Stimulated activated CD4-positive, alpha-beta T cell treated with anti-CD3 and anti-CD28 coated beads, Interleukin-1b, Interleukin-23, amount 100 ng/mL, for 1 hour (primary cell): ENCODE measurements at places on chromosomes 1 and 21.

DNA sequence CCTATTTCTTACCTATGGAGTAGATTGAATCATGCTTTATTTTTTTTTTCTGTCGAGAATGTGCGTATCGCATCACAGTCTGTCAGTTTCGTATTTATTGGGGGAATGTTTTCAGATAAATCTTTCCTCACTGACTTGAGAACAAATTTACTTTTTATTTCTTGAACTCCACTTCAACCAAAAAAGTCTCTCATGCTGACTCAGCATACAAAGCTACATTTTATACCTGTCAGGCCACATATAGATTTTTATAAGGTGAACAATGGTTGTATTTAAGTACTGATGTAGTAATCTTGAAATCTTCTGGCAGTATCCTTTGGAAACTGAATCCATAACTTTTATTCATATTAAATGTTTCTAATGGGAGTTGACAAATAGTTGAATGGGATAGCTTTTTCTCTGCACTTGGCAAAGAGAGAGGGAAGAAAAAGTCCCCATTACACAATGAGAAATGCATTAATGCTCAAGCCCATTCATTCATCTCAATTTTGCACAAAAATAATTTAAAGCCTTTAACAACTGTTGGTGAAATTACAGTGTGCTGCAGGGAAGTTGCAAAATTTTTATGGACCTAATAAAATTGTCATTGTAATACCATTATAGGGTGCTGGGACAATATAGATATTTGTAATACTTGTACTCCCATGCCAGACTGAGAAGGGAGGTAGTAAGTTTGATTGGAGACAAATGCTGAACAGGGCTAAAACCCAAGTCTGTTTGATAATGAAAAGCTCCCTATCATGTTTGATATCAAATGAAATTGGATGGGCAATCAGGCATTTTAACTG, 367.6 kb downstream of the HLX start:
- DNase-seq = no peak

GRCh38 chr1:153566414-153567371, 1.0 kb upstream of the S100A2 start:
- peak; percentile 68 for DNase-seq

DNA sequence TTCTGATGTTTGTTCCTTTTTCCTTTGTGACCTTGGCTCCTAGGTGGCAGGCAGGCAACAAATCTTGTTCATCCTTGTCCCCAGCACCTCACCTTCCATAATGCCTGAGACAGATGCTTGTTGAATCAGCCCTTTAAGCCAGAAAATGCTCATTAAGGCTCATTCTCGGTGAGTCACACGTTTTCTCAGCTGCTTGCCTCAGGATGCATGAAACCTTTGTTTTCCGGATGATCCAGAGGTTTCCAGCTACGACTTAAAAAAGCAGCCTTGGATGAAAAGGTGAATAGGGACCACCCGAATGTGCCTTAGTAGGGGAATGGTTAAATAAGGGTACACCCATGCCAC, 4.6 kb upstream of the ATP13A2 start:
- no peak for DNase-seq

DNA sequence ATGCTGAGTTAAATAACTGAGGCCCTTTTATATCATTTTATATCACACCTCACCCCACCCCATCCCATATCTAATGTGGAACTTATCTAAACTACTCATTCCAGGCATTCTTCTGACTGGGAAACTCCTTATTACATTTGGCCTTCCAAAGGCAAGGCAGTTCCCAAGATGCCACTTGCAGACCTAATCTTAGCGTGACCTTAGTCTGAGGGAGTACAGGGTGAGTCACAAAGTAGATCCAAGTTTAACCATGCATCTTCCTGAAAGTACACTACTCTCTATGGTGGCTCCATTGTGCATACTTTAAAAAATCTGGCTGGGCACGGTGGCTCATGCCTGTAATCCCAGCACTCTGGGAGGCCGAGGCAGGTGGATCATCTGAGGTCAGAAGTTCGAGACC, 353.6 kb upstream of the C1orf87 start:
- DNase-seq = no peak

- DNase-seq = no peak
Observed at GRCh38 chr1:61190618-61191432, 108.5 kb downstream of the NFIA start.

- no peak for DNase-seq
Observed at GRCh38 chr1:111648806-111649205, 29.2 kb downstream of the RAP1A start.

DNA sequence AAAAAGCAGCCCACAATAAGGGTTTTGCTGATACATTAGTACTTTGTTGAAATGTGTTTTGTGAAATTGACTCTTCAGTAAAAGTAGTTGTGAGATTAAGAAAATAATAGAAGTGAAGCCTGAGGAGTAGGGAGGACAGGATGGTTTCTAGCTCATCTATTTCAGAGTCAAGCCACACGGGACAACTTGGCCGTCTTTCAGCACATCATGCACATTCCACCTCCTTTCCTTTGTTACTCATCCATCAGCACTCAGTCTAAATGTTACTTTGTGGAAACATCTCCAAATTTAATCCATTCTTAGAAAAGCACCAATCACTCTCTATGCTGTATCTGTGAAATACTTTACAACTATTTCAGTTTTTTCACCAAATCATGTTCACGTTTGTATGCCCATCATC, 223.3 kb downstream of the FGGY start:
- no peak for DNase-seq

DNA sequence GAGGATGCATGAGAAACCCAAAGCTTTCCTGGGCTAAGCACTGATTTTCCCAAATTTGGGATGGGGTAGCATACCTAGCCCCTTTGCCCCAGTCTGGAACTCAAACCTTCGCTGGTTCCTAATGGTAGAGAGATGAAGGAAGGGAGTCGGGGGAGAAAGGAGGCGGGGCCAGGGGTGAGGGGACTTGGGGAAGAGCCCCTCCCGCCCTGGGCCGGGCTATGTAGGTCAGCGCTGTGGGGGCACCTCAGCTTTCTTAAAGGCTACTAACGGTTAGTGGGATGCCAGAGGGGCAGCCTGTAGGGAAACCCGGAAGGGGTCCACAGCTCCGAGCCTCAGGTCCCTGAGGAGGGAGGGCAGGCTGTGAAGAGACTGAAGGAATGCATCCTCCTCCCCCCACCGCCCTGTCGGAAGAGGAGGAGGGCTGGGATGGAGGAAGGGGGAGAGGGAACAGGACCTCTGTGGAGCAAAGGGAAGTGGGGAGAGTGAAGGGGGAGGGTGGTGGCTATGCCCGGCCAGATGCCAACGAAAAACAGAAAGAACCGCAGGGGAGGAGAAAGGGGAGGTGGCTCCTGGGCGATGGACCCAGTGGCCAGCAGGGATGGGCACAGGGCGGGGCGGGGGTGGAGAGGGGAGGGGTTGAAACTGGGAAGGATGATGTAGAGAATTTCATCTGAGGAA, 1.3 kb downstream of the CADM3 start:
- DNase-seq = no peak

- DNase-seq = no peak
Observed at GRCh38 chr21:15122241-15122640, 57.4 kb upstream of the NRIP1 start.

GRCh38 chr1:100361511-100362089, 9.3 kb downstream of the CDC14A start:
- no peak for DNase-seq

GRCh38 chr1:11990303-11991032, 10.2 kb downstream of the MFN2 start:
- DNase-seq = no peak

- DNase-seq = no peak
Observed at GRCh38 chr1:117003223-117003875, 1.8 kb downstream of the CD101 start.

DNA sequence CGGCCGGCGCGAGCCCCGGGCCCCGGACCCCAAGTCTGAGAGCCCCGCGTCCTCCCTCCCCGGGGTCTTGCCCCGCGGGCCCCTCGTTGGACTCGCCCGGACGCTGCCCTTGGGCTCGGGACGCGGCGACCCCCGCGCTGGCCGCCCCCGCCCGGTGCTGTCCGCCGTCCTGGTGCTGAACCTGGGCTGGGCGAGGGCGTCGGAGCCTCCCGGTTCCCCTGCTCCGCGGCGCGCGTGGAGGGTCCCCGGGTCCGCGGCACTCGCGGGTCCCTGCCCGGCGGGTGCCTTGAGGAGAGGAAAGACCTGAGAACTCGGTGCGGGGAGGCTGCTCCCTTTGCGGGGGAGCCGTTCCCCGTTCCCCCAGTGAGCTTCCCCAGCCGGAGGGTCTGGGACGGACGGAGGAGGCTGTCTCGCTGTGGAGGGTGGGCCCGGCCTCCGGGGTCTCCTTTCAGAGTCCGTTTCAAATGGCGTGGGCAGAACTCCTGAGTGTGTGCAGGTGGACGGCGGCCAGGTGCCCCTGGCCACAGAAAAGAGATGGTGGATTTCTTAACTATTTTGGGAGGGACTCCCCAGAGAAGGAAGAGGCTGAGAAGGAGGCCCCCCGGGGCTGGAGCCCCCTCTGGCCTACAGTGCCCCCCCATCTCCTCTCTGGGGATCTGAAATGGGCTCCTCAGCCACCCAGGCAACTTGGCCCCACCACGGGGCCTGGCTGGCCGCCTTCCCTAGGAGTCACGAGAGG, 595 bp downstream of the GABRD start:
- DNase-seq = no peak

GRCh38 chr21:25342816-25343215, 264.5 kb downstream of the MRPL39 start:
- no peak for DNase-seq

GRCh38 chr1:165856606-165857005, 29.2 kb downstream of the UCK2 start:
- no peak for DNase-seq

GRCh38 chr1:98367426-98367825, 294.1 kb upstream of the SNX7 start:
- no peak for DNase-seq

DNA sequence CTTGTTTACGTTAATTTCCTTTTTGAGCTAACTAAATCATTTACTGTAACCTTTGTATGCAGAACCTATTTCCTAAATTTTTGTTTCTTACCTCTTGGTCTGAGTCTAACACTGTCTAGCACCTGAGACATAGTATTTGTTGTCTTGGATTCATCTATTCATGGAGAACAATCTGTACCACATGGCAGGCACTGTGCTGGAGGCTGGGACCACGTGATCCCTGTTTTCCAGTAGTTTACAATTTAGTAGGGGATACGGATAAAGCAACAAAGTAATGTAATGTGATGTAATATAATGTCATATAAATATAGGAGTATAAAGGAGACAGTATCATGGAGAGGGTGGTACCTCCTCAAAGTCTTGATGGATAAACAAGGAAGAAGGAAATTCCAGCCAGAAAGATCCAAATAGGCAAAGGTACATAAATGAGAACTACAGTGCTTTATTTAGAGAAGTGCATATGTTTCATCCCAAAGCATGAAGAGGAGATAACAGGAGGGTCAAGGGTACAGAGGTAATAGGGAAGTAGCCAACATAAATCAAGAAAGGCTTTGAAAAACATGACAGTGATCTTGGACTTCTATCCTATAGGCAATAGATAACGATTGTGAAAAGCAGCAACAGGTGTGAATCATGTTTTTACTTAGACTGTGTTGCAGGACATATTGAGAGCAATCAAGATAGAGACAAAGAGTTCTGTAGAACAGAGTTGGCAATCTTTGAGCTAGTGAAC, 25.9 kb upstream of the CLCA4 start:
- no peak for DNase-seq

- no peak for DNase-seq
Observed at GRCh38 chr1:198676253-198676652, 37.4 kb downstream of the PTPRC start.
